Activated CD4-positive, alpha-beta T cell treated with anti-CD3 and anti-CD28 coated beads, Interleukin-2, amount 50 U/mL, for 16 hours (primary cell): ENCODE measurements at places on chromosomes 13 and 19.
A peak's percentile ranks its signal among the peaks of the same experiment; 100 is the strongest.

DNA sequence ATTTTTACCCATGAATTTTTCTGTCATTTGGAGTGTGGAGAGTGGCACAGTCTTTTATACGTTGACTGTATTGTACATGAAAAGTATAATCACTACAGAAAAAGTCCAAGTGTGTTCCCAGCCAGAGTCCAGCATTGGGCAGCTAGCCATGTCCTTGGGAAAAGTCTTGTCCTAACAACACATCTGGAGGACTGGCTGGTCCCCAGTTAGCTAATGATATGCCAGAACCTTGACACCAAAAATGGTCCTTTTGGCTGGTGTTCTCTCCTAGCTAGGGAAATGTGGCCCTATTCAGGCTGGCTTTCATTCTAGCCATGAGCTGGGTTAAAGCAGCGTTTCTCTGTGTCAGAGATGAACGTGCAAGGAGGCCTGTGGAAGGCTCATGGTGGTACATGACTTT, 98.9 kb downstream of the ESD start:
- no peak for DNase-seq

- peak; percentile 56 for DNase-seq
Observed at GRCh38 chr19:34639491-34640085, 37.4 kb downstream of the SCGB2B2 start.

DNA sequence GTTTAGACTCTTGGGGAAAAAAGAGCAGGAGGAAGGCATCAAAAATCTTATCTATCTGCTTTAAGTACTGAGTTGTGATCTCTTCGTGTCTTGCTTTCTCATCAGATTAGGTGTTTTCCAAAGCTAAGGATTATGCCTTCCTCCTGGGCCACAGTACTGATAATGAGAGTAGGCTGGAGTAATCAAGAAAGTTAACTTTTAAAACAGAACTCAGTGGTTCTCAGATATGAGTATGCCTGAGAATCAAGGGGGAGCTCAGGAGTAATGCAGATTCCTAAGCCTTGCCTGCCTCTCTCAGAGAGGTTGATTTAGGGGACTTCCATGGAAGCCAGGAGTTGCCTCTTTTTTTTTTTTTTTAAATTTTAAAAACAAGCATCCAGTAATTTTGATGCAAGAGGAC, 23.5 kb downstream of the CDADC1 start:
- peak; percentile 44 for DNase-seq

- no peak for DNase-seq
Observed at GRCh38 chr19:11540645-11541044, 2.0 kb downstream of the CNN1 start.

DNA sequence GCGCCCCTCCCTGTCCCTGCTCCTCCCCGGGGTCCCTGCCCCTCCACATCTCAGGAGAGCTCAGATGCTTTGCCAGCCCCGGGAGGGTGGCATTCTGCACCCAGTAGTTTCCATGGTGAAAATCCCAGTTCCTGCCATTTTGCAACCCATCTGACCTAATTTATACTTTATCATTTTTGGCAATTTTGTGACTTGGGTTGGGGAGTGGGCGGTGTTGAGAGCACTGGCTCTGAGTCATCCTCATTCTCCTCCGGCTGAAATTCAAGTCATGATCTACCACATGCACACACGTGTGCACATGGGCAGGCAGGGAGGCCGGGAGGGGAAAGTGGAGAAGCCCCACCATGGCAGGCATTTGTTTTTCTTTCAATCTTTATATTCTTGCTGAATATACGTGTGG, 208.6 kb downstream of the URI1 start:
- DNase-seq = no peak

- no peak for DNase-seq
Observed at GRCh38 chr19:54660306-54660705, 2.5 kb upstream of the LILRB4 start.

DNA sequence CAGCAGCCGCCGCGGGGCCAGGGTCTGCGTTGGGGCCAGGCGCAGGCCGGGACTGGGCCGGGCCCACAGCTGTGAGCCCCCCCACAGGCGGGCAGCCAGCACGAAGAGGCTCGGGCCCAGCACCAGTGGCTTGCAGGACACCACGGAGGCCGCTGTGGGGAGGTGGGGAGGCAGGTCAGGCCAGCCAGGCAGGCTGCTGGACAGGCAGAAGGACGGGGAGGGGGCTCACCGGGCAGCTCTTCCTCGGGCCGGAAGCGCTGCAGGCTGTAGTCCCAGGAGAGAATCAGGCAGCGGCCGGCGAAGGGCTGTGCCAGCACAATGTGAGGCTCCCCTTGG, 8.3 kb downstream of the LGI4 start:
- DNase-seq = no peak

- no peak for DNase-seq
Observed at GRCh38 chr13:34849406-34849805, 92.7 kb upstream of the NBEA start.

DNA sequence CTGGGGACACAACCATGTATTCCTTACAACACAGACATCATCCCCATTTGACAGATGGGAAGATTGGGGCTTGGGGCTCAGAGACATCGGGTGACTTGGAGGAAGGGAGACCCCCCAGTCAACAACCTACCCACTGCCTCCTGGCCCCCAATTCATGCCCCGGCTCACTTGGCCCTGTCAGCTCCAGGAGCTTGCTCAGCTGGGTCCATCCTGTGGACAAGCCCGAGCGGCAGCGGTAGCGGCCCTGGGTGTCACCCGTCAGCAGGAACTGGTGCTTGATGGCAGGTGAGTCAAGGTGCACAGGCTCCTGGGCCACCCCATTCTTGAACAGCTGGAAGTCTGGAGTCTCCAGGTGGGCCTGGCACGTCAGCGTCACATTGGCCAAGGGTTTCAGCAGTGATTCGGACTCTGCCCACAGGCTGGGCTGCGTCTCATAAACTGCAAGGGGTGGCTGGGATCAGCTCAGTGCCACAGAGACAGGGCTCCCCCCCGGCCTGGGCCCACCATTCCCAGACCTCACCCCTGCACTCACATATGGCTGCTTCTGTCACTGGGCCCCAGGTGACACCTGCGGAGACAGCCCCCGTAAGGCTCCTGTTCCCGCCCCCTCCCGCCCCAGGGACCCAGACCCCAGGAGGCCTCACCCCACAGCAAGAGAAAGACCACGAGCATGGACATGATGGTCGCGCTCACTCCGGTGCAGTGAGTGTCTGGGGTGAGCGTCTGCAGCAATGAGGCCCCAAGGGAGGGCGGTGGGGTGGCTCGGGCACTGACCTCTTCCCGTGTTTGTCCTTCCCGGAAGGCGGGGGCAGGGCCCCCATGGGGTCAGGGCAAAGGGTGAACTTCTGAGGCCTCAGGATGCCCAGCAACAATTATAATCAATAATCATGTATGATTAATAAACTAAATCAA, at the start of gene A1BG:
TSS of gene A1BG (minus strand) at position 733 of the 912 bp plus-strand sequence. CDS start at position 678, 55 bp downstream.
- DNase-seq = no peak

- no peak for DNase-seq
Observed at GRCh38 chr19:4183967-4184717, 1.7 kb downstream of the ANKRD24 start.

DNA sequence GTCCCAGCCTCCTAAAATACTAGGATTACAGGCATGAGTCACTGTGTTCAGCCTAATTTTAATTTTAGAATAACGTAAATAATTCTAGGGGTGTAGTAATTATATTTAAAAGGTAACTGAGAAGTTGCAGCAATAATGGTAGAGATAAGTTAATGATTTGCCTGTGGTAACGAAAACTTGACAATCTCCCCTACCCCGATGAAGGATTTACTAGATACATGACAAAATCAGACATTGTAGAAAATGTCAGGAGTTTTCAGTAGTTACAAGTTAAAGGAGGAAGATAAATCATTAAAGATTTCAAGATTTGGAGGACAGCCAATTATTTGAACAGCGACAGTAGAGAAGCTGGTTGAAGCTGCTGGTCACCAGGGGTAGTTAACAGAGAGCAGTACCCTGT, 652.2 kb upstream of the PCDH20 start:
- no peak for DNase-seq

DNA sequence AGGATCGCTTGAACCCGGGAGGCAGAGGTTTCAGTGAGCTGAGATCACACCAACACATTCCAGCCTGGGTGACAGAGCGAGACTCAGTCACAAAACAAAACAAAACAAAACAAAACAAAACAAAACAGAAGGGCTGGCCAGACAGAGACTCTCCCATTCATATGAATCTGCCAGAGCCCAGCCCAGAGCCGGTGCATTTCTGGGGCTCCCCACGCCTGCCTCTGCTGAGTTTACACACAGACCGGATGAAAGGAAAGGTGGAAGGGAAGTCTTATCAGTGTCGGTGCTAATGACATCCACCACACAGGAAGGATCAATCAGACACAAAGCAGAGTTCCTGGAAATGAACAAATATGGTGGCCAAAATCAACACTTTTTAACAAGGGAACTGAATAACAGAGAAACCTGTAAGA, 6.8 kb downstream of the TRAPPC6A start:
- DNase-seq = peak; percentile 64

DNA sequence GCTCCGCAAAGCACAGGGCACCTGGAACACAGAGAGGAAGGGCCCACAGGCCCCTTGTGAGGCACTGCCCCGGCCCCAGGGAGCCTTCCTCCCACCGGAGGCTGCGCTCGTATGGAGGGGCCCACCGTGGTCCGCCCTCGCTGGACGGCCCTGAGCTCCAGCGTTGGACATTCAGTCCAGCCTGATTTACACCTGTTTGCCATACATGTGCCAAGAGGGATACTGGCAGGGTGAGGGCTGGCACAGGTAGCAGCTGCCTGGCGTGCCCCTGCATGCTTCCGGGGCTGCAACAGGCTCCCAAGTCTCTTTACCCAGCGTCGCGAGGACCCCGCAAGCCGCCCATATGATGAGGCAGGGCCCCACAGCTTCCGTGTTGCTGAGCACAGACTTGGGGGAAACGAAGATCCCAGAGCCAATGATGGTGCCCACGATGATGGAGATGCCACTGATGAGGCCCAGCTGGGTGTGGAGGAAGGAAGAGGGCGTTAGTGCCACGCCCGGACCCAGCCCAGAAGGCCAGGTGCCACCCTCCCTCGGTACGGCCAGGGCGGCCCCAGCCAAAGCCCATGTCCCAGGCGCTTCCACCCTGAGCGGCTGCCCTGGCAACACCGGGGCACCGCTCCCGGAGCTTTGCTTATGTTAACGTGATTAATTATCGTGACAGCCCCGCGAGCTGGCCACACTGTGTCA, 5.1 kb downstream of the SLC7A9 start:
- no peak for DNase-seq

- no peak for DNase-seq
Observed at GRCh38 chr13:113150550-113151365, 7.7 kb upstream of the PROZ start.

GRCh38 chr19:45356760-45357444, 13.5 kb downstream of the ERCC2 start:
- no peak for DNase-seq

DNA sequence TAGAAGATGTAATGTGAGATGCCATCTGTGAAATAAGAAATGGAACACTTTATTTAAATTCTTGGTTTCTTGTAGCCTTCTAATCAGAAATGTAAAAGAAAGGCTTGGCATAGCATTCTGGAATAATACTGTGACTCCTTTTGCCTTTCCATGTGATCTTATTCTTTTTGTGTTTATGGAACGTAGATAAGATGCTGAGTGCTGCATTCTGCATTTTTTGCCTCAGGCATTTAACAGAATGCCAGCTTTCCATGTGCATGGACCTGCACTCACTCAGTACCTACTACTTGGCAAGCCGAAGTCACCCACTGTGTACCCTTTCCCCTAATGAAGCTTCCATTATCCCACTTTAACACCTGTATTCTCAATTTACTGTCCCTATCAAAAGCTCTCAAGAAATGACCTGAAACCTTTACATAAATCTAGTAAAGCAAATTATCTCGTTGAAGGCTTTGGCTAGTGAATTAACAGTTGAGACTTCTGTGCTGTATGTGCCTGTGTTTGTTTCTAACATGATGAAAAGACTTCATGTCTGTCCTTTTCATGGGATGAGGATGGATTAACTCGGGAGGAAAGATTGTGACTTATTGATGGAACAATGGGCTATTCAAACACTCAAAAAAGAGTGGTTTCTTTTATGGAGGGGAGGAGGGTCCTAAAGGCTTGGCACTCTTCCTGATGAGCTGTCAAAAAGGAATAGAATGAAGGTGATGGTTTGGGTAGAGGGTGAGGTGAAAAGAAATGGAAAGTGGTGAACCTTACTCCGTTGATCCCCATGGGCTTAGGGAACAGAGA, 44.7 kb upstream of the FRY start:
- no peak for DNase-seq

GRCh38 chr19:46009530-46010510, 13.0 kb downstream of the PGLYRP1 start:
- peak; percentile 66 for DNase-seq

DNA sequence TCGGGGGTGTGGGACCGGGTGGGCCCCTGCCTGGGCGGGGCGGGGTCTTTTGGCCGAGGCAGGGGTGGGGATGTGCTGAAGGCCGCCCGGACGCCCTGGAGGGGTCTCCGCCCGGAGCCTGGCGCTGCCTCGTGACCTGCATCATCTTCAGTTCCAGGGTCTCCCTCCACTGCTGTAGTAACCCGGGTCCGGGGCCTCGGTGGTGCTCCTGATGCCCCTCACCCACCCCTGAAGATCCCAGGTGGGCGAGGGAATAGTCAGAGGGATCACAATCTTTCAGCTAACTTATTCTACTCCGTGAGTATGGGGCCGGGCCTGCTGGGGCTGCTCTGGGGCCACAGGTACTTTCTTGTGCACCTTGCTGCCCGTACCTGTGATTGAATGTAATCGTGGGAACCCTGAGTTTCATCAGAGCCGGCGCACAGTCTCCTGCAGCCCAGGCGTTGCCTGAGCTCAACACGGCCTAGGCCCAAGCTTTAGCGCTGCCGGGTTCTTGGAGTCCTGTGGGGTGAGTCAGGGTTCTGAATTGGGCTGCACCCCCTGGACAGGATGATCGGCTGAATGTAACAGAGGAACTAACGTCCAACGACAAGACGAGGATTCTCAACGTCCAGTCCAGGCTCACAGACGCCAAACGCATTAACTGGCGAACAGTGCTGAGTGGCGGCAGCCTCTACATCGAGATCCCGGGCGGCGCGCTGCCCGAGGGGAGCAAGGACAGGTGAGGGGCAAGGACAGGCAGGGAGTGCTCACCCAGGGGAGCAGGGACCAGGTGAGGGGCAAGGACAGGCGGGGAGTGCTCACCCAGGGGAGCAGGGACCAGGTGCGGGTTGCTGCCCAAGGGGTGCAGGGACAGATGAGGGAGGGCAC, 10.5 kb downstream of the PEAK3 start:
- DNase-seq = no peak

- no peak for DNase-seq
Observed at GRCh38 chr13:31896427-31896826, 135.1 kb upstream of the FRY start.

DNA sequence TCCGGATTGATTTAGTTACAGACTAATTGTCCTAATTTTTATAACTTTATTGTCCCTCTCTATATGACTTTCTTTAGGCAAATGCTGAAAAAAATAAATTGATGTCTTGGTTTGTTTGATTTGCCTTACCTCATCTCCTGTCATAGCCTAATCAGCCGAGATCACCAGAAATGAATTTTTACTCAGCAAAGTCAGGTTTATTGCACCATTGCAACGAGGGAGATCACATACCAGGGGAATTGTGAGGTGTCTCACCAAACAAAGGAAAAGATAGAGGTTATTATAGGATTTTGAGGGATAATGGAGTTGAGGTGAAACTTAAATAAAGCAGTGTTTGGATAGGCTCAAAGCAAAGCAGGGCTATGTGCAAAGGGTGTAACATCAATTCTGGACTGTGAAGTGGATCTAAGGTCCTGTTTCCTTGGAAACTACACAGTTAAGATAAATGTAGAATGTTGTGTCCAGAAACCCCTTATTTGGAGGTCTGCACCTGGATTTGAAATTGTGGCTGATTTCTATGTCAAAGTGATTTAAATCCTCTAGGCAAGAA, 372.6 kb downstream of the OXGR1 start:
- no peak for DNase-seq

GRCh38 chr19:18708452-18709231, 25.2 kb downstream of the CRTC1 start:
- no peak for DNase-seq

- DNase-seq = peak; percentile 39
Observed at GRCh38 chr19:17680230-17680722, 7.9 kb downstream of the UNC13A start.
